ENCODE measurements at places on chromosomes 3 and 15. TPM values are rescaled to one million over a fixed set of nuclear protein-coding genes. Genes with fewer than 3 reads are reported as not detected.

TLNRD1 gene
- total RNA-seq: 12.5 TPM

C3orf85 gene
- not detected for total RNA-seq

IRAK2 gene
- 2.7 TPM for total RNA-seq

FGF7 gene
- 3.2 TPM for total RNA-seq

MESP2 gene
- total RNA-seq: not detected

HIGD2B gene
- not detected for total RNA-seq

PPARG gene
- total RNA-seq: 19.1 TPM

TERC gene
- total RNA-seq: 340 TPM

XIRP1 gene
- not detected for total RNA-seq

RGMA gene
- total RNA-seq: 7.0 TPM

GRK7 gene
- not detected for total RNA-seq

RLBP1 gene
- not detected for total RNA-seq

TEX55 gene
- total RNA-seq: not detected

PP2D1 gene
- not detected for total RNA-seq

P2RY12 gene
- total RNA-seq: not detected

SLC6A11 gene
- total RNA-seq: not detected

ZNF80 gene
- total RNA-seq: not detected

PLSCR2 gene
- not detected for total RNA-seq

STAB1 gene
- total RNA-seq: 7.1 TPM

NEK10 gene
- total RNA-seq: 2.4 TPM

ARGFX gene
- not detected for total RNA-seq

BSN gene
- total RNA-seq: 0.36 TPM

RPLP1 gene
- total RNA-seq: 548 TPM

GALK2 gene
- total RNA-seq: 21.1 TPM

EOMES gene
- total RNA-seq: not detected

CCR8 gene
- total RNA-seq: not detected

IL17RC gene
- 50.9 TPM for total RNA-seq

CHRNA7 gene
- total RNA-seq: 0.54 TPM

SPTSSB gene
- total RNA-seq: not detected

Measured in cardiac atrium fibroblast (primary cell).